ENCODE measurements at places on chromosomes 3 and 15.

- no peak for DNase-seq
Measured at GRCh38 chr3:173799060-173799816, 401.7 kb downstream of the NLGN1 start.

GRCh38 chr3:134371542-134372324, 2.5 kb downstream of the AMOTL2 start:
- DNase-seq = no peak

GRCh38 chr3:135226057-135226456, 431.0 kb downstream of the EPHB1 start:
- DNase-seq = peak; percentile 75

DNA sequence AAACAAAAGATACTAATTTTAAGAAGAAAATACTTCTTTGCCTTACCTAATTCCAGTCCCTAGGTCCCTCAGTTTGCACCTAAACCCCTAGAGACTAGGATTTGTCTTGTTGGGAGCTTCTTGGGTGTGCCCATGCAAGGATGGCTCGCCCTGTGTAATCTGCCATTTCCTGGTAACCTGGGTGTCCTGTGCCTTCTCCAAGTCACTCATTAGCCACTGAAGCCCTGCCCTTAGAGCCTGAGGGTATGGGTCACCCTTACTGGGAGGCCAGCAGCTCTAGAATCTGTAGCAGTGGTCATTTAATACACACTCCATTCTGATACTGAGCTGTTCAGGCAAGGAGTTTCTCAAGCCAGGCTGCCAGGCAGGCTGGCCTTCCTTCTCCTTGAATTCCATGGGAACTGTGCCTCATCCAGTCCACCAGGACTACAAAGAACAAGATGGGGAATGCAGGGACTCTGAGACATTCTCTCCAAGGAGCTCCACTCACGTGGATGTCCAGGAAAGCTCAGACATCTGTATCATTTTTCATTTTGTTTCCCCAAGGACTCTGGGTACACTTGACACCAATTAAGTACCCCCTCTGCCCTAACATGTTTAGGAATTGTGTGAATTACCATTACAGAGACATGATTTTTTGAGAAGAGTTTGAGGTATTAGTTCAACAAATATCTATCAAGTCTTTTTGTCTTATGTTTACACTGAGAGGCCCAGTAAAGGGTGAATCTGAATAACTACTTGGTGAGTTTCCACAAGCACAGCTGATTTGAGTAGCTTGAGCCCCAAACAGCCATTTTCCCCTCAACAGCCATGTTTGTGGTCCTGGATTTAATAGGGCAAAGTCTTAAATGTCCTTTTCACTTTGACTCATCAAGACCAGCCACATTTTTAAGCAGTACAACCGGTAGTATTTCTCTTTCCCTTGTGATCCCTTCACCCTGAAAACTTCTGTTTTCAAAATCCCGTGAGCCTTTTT, 52.6 kb downstream of the ARNT2 start:
- DNase-seq = no peak

DNA sequence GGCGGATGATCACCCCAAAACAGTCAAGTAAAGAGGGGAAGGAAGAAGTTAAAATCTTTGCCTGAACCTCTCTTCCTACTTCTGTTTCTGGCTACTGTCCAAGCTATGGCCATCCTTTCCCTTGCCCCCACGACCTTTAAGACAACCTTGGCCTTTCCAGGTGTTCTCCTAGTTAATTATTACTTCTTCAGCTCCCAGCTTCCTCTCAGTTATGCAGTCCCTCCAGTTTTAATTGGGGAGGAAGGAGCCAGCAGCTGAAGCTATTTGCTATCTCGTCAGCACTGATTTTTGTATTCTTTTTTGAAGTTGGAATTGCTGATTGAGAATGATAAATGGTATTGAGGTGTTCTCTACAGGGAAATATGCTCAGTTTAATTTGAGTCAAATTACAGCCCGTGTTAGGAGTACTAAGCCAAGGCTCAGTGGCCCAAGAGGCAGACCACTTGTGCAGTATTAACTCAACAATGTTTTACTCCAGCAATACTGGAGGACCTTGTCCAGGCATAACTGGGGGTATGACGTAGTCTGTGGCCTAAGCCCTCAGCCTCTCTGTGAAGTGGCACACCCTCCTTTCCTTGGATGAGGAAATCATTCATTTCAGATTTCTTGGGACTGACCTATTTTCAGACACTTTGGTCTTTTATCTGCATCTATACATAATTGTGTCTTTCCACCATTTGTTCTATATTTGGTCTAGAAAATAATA, 336.9 kb downstream of the SLC9A9 start:
- no peak for DNase-seq

- DNase-seq = peak; percentile 77
Measured at GRCh38 chr3:125141596-125142419, 70.7 kb downstream of the SLC12A8 start.

GRCh38 chr3:152388631-152389030, 119.9 kb downstream of the MBNL1 start:
- DNase-seq = no peak

DNA sequence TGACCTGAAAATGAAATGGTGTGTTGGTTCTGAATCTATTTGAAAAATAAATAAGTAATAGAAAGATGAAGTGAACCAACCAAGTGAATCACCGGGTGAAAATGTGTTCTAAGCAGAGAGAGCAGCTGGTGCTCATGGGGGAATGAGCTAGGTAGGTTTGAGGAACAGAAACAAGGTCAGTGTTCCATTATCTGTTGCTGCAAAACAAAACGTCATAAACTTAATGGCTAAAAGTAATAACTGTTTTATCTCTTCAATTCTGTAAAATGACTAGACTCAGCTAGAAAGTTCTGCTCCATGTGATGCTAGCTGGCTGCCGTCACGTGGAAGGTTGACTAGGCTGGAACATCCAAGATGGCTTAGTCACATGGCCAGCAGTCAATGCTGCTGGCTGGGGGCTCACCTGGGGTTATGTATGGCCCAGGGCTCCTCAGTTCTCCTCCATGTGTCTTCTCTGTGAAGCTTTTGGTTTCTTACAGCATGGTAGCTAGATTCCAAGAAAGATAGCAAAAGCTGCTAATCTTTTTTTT, 13.3 kb upstream of the SH3BP5 start:
- DNase-seq = no peak

DNA sequence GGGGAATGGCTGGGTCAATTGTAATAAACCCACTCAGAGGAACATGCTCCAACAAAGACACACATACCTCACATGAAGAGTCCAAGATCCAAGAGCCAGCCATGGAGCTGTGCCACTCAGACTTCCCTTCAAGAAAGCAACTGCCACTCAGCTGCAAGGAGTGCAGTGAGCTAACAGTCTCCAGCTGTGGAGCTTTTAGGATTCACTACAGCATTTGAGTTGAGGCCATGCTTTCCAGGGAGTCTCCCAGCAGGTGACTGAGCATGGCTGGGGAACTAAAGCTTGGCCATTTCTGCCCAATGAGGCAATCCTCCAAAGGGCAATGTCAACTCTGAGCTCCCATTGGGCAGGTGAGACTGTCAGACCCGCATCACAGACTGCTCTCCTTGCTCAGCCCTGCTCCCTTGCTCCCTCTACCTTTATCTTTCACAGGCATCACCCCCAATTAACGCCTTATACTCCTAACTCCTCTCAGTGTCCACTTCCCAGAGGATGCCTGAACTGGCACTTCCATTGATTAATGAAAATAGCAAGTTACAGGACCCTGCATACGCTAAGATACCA, 165.3 kb upstream of the CTNNB1 start:
- DNase-seq = no peak

- DNase-seq = no peak
Measured at GRCh38 chr3:14726441-14726780, 51.5 kb downstream of the C3orf20 start.

DNA sequence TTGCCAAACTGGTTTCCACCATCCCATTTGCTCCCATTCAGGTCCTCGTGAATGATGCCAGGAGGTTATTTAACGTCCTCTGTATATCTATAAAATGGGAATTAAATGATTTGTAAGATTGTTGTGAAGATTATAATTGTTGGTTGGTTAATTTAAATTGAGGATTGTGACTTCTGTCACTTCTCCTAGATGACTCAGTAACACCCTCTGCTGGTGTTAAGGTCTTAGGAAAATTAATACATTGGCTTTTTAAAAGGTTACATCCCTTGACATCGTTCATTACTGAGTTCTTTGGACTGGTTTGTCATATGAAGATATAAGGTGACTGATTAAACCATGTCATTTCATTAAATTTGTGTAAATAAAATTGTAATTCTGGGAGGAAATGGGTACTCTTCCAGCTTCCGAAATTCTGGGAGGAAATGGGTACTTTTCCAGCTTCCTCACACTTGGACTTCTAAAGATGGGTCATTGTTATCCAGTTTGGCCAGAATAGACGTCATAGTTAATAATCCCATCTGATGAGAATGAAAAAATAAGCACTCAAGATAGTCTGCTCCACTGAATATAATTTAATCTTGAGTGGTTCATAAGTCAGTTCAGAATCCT, 33.3 kb upstream of the PAQR5 start:
- DNase-seq = peak; percentile 69

DNA sequence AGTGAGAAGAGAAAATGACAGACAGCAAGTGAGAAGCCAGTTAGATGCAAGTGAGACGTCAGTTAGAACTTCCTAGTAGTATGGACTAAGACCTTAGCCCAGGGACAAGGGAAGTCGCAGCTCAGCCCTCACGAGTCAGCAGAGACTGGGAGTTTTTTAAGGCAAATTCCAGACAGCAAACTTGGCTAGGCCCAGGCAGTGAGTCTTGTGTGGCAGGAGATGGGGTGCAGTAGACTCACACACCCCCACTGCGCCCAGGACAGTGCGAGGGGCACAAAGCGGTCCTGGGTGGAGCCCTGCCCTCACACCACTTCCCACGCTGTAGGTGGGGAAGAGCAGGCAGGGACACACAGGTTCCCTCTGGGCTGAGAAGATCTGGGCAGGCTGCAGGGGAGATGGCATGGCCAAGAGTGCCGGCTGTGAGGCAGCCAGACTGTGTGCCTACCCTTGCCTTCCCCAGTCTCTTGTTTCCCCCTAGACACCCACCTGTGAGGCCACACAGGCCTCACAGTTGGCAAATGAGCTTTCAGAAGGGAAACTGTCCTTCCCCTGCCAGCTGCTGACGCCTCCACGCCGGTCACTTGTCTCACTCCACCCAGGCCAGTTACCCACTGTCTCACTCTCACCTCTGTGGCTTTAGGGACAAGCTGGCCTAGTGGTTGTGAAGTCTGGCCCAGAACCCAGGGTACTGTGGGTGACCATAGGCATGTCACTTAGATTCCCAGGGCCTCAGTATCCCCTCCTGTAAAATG, 13.7 kb upstream of the PRKCD start:
- DNase-seq = no peak

DNA sequence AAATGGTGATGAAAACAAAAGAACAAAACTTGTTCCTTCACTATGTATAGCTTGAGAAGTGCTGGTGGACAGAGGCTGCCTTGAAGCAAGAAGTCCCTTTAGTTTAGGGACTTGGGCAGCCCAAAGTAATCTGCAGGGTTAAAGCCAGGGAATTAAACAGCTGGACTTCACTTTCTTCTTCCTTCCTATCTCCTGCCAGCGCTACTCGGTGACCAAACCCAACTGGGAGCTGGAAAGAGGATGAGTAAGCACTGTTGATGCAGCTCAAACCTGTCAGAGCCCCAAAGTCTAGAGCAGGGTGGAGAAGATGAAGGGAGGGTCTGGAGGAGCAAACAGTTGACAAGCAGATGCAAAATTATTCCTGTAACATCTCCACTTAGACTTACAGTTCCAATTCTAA, 73.1 kb upstream of the FBN1 start:
- no peak for DNase-seq

GRCh38 chr3:87996882-87997281, 61.9 kb downstream of the CGGBP1 start:
- DNase-seq = peak; percentile 71

DNA sequence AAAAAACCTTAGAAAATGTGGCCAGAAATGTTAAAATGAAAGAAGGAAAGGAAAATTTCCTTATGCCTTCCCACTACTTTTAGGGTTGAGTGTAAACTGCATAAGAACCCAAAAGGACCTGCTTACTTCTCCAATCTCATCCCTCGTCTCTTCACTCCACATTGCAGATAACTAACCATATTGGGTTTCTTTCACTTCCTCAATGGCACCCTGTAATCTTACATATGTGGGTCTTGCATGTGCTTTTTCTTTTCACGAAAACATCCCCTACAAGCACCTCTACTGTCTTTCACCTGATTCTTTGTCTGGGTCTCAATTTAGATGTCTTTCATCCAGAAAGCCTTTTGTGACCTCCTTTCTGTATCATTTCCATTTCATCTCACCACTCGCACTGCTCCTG, 23.1 kb downstream of the EOMES start:
- DNase-seq = no peak

DNA sequence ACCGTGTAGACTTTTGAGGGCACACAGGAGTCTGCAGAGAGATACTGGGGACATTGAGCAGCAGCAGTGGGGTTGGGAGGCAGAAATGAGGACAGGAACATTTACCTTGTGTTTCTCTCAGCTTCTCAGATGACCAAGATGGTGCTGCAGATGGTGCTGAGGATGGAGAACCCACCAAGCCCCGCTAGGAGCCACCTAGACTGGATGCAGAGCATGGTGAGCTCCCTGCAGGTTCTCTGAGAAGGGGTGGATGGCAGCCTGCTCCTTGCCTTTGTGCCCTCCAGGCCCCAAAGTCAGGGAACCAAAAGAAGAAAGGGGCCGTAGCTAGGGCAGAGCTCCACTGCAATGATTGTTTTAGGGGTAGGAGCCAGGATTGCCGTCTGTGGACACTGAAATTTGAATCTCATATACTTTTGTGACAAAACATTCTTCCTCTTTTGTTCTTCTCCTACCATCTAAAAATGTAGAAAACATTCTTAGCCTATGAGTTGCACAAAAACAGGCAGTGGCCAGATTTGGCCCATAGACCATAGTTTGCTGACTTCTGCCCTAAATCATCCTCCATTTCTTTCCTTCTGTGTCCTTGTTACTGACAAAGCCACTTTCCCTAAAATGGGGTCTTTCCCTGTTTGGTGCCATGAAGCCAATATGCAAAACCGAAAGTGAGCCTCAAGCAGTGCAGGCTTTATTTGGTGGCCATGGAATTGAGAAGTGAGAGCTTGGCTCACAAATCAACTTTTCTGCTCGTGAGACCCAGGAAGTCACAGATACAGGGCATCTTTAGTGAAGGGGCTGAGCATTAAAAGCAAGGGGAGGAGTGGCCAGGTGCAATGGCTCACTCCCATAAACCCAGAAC, 11.9 kb upstream of the MUC20 start:
- no peak for DNase-seq

GRCh38 chr3:54123776-54124196, 1.4 kb downstream of the CACNA2D3 start:
- peak; percentile 8 for DNase-seq

GRCh38 chr3:193814166-193814892, 221.3 kb downstream of the OPA1 start:
- no peak for DNase-seq

GRCh38 chr3:80586338-80586737, 818.5 kb upstream of the ROBO1 start:
- DNase-seq = no peak

GRCh38 chr15:48411971-48412591, 80.9 kb downstream of the DUT start:
- no peak for DNase-seq

GRCh38 chr3:16999161-16999560, 114.4 kb downstream of the PLCL2 start:
- DNase-seq = no peak

- DNase-seq = no peak
Measured at GRCh38 chr3:177591379-177591778, 394.1 kb upstream of the TBL1XR1 start.

GRCh38 chr15:38320181-38320580, 67.5 kb downstream of the SPRED1 start:
- DNase-seq = no peak

- no peak for DNase-seq
Measured at GRCh38 chr3:52527039-52527731, 6.5 kb downstream of the NT5DC2 start.

- no peak for DNase-seq
Measured at GRCh38 chr3:137471558-137472204, 292.4 kb upstream of the SOX14 start.

- no peak for DNase-seq
Measured at GRCh38 chr3:28949580-28949979, 331.3 kb upstream of the RBMS3 start.
